ENCODE measurements at places on chromosomes 1 and 21. TPM values are rescaled to one million over a fixed set of nuclear protein-coding genes. Genes with fewer than 3 reads are reported as not detected.

DNA sequence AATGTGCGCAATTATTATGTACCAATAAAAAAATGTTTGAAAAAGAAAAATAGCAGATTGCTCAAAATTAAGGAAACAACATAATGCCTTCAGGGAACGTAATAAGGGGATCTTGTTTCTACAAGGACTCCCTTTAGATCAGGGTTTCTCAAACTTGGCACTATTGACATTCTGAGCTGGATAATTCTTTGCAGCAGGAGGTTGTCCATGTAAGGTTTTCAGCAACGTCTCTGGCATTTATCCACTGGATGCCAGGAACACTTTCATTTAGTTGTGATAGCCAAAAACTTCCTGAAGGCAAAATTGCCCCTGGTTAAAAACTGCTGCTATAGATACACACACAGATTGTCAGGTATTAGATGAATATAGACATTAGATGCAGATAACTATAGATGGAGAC lies 666.7 kb upstream of the ADAMTS5 start:
- no peak for DNase-seq

DNA sequence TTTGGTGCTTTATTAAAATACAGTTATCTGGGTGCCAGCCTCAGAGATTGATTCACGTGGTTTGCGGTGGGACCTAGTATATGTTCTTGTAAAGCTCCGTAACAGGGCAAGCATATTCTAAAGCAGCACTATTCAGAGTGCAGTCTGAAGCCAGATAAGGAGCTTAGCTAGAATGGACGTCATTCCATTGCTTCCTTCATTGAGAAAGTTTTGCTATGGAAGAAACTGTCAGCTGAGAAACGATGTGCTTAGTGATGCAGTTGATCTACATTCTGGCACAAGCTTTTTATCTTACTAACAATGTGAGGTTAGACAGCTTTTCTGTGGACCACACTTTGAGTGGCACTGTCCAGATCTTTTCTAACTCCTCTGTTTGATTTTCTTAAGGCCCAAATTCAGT lies 26.2 kb downstream of the SLC44A3 start:
- DNase-seq, result no peak

GRCh38 chr1:65793359-65793732 lies 651 bp downstream of the PDE4B start:
- no peak for DNase-seq

DNA sequence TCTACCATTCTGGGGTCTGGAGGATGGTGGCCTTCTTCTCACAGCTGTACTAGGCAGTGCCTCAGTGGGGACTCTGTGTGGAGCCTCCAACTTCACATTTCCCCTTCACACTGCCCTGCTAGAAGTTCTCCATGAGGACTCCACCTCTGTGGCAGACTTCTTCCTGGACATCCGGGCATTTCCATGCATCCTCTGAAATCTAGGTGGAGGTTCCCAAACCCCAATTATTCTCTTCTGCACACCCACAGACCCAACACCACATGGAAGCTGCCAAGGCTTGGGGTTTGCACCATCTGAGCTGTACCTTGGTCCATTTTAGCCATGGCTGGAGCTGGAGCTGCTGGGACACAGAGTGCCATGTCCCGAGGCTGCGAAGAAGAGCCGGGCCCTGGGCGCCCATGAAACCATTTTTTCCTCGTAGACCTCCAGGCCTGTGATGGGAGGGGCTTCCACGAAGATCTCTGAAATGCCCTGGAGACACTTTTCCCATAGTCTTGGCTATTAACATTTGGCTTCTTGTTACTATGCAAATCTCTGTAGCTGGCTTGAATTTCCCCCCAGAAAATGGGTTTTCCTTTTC lies 170.5 kb downstream of the FOXD2 start:
- DNase-seq, result peak; percentile 9

- no peak for DNase-seq
Observed at GRCh38 chr1:231705806-231706760, 79.5 kb downstream of the DISC1 start.

DNA sequence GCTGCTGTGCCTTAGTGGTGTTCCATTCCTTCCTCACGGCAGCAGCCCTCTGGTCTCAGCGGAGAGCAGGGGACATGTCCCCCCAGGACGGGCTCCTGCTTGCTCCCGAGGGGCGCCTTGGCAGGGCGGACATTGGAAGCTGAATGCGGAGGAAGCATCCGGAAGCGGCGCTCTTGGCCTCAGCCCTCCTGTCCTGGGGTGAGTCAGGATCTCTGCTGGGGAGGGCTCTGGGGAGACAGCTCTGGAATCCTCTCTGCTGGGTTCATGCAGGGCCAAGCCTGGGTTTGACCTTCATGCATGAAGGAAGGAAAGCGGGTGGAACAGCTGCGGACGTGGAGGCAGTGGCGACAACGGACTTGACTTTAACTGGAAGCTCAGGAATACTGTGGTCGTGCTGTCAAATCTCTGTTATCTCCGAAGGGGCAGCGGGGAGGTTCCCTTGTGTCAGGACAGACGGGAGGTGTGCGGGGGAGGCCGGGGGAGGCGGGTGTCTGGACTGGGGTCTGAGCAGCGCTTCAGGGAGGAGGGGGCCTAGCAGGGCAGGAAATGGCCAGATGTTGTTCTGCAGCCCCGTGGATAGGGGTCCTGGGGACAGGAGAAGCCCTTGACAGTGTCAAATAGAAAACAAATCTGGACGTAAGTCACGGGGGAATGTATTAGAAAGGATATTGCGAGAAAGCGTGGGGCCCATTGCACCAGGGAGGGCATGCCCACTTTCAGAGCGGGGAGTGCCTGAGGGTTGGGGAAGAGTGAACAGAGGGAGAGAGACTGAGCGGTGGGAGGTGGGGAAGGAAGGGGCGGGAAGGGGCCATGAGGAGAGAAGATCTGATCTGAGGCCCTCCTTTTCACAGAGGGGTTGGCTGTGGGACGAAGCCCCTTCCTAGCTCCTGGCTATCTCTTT lies 26.6 kb downstream of the CRYAA start:
- peak; percentile 7 for DNase-seq

DNA sequence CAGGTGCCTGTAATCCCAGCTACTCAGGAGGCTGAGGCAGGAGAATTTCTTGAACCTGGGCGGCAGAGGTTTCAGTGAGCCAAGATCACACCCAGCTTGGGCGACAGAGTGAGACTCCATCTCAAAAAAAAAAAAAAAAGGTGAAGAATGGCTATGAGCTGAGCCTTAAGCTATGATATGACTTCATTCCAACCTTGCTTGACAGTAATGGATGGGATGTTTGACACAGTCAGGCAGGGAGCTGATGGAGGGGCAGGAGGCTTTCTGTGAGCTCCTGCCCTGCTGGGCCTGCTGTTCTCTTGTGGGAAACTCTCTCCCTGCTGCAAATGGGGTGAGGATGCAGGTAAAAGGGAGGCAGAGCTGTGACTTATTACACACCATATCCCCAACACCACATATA lies 27.6 kb downstream of the NCF2 start:
- DNase-seq, result no peak

GRCh38 chr21:26798856-26799751 lies 46.1 kb downstream of the ADAMTS1 start:
- no peak for DNase-seq

DNA sequence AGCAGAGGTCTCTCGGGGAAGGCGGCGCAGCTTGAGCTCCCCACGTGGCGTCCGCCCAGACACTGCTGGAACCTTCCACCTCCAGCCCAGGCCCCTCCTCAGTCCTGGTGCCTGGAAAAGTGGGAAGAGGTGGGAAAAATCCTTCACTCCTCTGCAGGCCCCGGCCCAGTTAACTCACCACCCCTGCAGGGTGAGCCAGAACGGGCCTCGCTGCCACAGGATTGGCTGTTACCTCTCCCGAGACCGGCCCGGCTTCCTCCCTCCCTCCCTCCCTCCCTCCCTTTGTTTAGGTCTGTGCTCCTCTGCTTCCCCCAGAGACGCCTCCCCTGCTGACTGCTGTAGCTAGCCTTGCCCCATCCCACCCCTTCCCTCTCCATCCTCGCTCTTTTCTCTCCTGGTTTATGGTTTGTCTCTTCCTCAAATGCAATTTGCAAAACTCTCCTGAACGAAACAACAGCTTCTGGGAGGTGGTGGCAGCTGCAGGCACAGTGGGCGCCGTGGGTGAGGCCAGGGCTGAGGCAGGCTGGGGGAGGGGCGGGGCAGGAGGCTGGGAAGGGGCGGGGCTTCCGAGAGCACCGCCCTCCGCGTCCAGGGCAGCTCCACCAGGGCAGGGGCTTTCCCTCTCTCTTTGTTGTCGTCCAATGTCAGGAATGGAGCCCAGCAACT lies 6.5 kb downstream of the CAPN9 start:
- DNase-seq, result no peak

GRCh38 chr1:203589171-203589570 lies 37.5 kb upstream of the ATP2B4 start:
- DNase-seq, result no peak

GRCh38 chr1:18352636-18353265 lies 128.0 kb upstream of the KLHDC7A start:
- DNase-seq, result no peak

DNA sequence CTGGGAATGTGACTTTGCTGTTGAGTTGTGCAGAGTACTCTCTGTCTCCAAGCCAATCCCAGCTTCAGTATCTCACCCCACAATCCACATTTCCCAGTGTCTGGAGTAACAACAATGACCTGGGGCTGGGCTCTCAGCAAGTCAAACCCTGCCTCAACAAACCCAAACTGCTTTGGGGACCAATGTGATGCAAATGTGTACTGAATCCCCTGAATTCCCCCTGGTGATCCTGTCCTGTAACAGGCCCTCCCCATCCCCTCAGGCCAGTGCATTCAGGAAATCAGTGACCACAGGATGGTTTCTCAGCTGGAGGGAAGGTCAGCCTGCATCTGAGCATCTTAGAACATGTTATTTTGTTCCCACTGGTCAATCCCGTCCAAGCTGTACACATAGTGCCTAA lies 36.7 kb upstream of the HAO2 start:
- DNase-seq, result no peak

GRCh38 chr1:205271745-205272144 lies 44.0 kb downstream of the TMCC2 start:
- DNase-seq, result no peak

- DNase-seq, result peak; percentile 94
Observed at GRCh38 chr1:2545754-2546514, 10.2 kb upstream of the TNFRSF14 start.

- no peak for DNase-seq
Observed at GRCh38 chr1:65979136-65980044, 186.7 kb downstream of the PDE4B start.

GRCh38 chr1:162335126-162335525 lies 41.5 kb downstream of the SPATA46 start:
- DNase-seq, result no peak

GRCh38 chr1:147641695-147642592 lies 28.4 kb downstream of the ACP6 start:
- DNase-seq, result peak; percentile 60

DNA sequence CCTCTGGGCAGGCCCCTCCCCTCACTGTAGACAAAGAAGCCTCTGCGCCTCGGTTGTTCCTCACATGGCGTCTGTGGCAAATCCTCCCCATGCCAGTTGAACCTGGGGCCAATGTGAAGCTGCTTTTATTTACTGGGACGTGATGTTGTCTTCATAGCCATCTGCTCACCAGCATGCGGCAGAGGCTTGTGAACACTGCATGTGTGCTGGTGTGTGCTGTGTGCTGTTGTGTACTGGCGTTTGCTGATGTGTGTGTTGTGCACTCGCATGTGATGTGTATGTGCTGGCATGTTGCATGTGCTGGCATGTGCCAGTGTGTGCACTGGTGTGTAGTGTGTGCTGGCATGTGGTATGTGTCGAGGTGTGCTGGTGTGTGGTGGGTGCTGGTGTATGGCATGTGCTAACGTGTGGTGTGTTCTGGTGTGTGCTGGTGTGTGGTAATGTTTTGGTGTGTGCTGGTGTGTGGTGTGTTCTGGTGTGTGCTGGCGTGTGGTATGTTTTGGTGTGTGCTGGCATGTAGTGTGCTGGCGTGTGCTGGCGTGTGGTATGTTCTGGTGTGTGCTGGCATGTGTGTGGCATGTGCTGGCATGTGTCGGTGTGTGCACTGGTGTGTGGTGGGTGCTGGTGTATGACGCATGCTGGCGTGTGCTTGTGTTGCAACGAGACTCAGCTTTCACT lies 37.2 kb upstream of the TRAPPC10 start:
- DNase-seq, result no peak

- DNase-seq, result no peak
Observed at GRCh38 chr1:29387210-29387609, 150.9 kb downstream of the PTPRU start.

The HUNK gene
- total RNA-seq, result 0.03 TPM

The TSPEAR gene
- total RNA-seq, result not detected

The DMRTA2 gene
- not detected for total RNA-seq

The CFHR2 gene
- total RNA-seq, result not detected

The CCDC27 gene
- total RNA-seq, result not detected

The SPRR2D gene
- total RNA-seq, result not detected

The PGLYRP3 gene
- not detected for total RNA-seq

The FCGR3B gene
- not detected for total RNA-seq

The LCE3D gene
- not detected for total RNA-seq

The ZNF683 gene
- total RNA-seq, result 0.18 TPM

The IL10 gene
- total RNA-seq, result 1.9 TPM

The OR6N1 gene
- not detected for total RNA-seq

The ADAMTS1 gene
- total RNA-seq, result 1.4 TPM

The SH2D2A gene
- 192 TPM for total RNA-seq

The OR13G1 gene
- total RNA-seq, result not detected

The HMGCS2 gene
- not detected for total RNA-seq

The PRMT6 gene
- total RNA-seq, result 11.8 TPM

The RHOU gene
- total RNA-seq, result 4.5 TPM
